ENCODE measurements at places on chromosomes 6 and 20.

DNA sequence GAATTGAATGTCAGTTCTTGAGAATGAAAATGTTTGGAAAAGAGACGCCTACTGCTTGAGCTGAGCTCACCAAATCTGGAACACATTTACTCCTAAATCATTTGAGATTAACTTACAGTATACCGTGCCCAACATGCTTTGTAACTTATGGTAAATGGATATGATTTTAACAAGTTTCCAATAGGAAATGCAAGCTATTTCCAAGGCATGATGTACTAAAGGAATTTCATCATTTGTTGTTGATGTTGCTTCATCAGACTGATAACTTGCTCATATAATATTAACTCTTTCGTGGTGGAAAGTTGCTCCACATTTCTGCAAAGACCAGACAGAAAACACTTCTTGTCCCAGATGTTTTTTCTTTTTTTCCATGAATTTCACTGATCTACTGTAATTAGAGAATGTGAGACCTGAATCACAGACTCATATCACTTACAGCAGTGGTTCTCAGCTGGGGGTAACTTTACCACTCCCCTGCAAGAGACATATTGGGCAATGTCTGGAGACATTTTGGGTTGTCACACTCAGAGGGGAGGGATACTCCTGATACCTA, 116.6 kb upstream of the TRAF3IP2 start:
- no peak for DNase-seq

GRCh38 chr20:24950836-24951525, 1.9 kb downstream of the CST7 start:
- DNase-seq: no peak

DNA sequence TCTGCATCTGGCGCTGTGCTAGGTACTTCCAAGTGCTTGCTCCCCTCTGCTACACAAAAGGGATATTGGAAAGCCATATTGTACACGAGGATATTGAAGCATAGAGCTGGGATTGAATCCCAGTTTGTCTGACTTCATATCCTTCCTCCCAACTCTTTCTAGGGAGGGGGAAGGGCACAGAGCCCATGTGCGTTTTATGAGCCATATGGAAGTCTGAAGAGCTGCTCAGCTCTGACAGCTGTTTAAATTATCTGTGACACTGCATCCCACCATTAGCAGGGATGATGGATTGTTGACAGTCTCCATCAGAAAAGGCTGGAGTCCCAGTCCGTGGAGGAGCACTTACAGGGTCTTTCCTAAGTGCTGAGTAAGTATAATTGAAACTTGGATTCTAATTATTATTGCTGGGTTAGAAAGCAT, 18.4 kb downstream of the TIAM2 start:
- no peak for DNase-seq

DNA sequence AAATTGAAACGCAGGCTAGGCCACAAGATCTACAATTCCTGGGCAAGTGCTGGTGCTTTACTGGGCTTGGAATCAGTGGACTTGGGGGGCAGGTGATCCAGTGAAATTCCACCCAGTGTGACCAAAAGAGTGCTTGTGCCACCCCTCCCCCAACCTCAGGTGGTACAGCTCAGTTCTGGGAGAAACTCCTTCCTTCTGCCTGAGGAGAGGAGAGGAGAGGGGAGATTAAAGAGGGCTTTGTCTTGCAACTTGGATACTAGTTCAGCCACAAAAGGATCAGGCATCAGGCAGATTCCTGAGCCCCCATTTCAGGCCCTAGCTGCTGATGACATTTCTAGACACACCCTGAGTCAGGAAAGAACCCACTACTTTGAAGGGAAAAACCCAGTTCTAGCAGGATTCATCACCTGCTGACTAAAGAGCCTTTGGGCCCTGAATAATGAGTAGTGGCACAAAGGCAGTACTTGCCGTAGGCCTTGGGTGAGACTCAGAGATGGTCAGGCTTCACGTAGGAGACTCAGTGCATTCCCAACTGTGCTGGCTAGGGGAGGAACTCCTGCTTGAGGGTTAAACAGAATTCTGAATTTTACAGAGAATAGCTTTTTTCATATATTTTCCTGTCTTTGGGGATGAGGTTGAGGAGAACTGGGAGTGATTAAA, 446.7 kb downstream of the BMP2 start:
- no peak for DNase-seq

GRCh38 chr6:52423971-52424381, 3.8 kb downstream of the EFHC1 start:
- no peak for DNase-seq

DNA sequence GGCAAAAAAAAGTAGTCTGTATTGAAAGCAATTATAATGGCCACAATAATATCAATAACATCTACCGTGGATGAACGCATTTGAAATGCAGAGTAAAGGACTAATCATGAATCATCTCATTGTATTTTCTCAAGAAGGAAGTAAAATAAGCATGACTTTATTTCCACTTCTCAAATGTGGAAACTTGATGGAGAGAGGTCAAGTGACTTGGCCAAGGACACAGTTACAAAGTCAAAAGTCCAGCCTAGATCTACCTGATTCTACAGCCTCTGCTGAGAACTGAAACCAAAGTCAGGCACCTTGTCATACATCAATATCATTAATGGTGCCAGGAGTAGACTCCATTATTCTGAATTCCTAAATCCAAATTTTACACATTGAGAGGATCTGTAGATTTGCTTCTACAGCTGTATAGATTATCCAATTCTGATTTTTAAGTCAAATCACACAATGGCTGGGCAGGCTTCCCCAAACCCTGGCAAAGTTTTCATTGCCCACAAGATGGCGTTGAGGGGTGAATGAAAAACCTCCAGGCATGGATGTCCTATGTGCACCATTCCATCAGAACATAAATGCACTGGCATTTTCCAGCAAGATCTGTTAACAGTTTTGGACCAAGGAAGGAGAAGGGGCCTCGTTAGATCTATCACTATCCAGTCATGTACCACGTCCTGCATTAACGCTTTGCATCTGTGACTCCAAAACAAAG, 423.1 kb downstream of the MAFB start:
- DNase-seq: no peak

GRCh38 chr20:44211177-44212039, 837 bp upstream of the OSER1 start:
- DNase-seq: no peak

DNA sequence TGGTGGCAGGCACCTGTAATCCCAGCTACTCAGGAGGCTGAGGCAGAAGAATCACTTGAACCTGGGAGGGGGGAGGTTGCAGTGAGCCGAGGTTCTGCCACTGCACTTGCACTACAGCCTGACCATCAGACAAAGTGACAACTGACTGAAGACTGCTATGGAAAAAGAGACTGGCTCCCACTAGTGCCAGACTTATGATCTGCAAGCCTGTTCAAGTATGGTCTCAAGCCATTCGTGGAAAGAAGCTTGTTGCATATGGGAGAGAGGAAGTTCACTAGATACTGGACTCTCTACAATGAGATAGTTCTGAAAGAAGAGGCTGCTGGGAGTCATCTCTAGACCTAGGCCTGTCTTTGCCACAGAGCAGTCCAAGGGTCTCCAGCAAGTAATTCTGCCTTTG, 26.7 kb downstream of the MDN1 start:
- no peak for DNase-seq

DNA sequence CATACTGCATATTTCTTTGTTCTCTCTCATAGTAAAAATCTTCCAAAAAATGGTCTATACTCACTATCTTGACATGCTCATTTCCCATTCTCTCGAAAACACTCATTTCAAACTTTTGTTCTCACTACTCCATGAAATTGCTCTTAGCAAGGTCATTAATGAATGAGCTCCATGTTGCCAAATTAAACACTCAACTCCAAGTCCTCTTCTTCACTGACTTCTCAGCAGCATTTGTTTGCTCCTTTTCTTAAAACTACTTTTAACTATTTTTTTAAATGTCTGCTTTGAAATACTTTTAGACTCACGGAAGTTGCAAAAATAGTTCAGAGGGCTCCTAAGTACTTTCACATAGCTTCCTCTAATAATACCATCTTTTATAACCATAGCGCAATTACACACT, 274.0 kb upstream of the PREP start:
- no peak for DNase-seq

DNA sequence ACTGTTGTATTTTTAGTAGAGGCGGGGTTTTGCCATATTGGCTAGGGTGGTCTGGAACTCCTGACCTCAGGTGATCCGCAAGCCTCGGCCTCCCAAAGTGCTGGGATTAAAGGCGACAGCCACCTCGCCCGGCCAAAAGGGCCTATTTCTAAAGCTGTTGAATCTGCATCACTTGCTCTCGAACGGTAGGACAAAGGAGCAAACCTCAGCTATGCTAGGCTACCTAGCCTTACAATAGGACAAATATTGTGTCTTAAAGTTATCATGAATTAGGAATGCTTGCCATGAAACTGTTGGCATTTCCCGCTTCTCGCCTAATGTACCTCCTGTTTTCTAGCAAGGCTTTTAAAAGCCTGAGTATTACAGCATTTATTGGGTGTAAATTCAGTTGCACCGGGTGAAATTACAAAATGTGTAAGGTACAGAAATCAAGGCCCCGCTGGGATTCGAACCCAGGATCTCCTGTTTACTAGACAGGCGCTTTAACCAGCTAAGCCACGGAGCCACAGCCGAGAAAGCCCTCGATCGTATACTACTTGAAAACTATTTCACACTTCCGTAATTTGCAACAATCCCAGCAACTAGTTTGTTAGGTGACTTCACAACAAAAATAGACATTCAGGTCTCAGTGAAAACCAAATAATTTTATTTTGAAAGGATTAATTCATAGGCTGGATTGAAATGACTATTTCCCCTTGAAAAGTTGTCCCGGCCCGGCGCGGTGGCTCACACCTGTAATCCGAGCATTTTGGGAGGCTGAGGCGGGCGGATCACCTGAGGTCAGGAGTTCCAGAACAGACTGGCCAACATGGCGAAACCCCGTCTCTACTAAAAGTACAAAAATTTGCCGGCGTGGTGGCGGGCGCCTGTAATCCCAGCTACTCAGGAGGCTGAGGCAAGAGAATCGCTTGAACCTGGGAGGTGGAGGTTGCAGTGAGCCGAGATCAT, 211.6 kb upstream of the ZNF184 start:
- DNase-seq: peak; percentile 42

- no peak for DNase-seq
Observed at GRCh38 chr20:20199361-20200160, 147.2 kb downstream of the CFAP61 start.

DNA sequence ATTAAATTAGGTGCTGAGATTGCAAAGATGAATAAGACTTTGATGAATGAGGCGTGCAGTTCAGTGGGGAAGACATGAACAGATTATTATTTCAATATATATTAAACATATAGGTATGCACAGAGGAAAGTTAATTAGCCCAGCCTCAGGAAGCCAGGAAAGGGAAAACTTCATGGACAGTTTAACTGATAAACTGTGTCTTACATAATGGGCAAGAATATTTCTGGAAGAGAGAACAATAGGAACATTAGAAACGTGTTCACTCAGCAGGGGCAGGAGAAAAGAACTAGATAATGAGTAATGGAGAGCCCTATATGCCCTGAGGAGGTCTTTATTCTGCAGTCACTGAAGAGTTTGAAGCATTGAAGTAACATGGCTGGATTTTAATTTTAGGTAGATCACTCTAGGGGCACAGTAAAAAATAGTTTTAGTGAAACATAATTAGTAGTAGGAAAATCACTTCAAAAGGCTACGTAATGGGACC, 23.6 kb downstream of the CEP57L1 start:
- DNase-seq: no peak

DNA sequence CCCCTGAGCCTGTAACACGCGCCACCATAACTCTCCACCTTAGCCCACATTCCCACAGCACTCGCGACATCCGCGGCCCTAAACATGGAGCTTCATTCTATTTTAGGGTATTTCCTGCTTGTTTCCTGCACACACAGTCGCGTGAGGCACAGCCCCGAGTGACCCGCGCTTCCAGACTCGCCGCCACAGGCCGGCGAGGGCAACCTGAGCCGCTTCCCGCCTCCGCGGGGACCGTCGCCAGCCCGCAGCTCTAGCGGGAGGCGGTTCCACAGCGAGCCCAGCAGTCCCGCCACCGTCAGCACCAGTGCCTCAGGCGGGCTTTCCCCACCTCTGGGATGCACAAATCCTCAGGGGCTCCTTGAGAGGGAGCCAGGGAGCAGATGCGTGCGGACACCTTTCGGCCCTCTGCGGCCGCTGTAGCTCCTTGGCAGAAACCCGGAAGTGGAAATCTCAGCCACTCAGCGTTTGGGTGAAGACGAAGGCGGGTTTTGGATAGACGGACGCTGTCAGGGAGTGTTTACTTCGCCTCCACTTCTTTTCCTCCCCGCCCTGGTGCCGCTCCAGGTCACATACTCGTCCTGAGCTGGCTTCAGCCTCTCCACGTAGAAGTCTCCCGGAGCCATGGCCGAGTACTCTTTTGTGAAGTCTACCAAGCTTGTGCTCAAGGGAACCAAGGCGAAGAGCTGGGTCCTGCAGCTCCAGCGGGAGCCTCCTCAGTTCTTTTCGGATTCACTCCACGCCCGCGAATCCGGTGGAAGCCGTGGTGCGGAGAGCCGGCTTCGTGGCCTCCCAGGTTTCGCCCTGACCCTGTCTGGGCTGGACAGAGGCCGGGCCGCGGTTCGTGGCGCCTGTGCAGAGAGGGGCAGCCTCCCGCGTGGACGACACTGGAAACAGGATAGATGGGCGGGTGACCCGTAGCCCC, 2177.4 kb upstream of the DEFB115 start:
- no peak for DNase-seq

- no peak for DNase-seq
Observed at GRCh38 chr20:19903168-19903811, 113.9 kb upstream of the NAA20 start.

DNA sequence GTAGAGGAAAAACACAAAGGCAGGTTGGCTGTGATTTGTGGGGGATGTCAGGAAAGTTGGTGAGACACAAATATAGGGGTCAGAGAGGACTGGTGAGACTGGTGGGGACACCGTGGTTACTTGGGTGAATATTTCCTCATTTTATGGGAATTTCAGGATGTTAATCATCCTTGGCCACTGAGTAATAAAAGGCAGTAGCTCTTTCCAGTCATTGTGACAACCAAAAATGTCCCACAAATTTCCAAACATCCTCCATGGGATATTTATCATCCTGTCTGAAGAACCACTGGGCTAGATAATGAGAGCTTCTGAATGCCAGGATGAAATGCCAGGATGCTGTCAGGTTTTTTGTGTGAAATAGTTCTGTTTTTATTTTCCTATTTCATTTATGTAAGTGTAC, 374.1 kb downstream of the CD109 start:
- DNase-seq: no peak

DNA sequence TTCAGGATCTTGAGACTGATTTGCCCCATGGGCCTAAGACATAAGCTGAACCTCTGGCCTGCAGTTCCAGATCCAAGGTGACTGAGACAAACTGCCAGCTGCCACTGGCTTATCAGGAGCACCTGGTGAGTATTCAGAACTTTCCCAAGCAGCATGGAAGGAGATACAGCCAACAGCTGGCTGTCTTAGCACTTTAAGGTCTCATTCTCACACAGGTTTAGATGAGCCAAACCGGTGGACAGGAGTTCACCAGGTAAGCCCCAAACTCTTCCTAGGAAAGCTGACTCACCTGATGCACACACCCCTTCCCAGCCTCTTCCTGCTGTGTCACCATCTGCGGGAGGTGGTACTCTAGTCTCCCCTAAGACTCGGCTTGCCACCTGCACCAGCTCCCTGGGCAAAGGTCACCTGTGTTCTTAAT, at the start of gene BANF2:
Gene BANF2 (plus strand): TSS at position 36 of the 421 bp plus-strand sequence. CDS start 25,060 bp downstream, outside the sequence.
- no peak for DNase-seq

GRCh38 chr6:125511809-125512396, 210.1 kb upstream of the HDDC2 start:
- no peak for DNase-seq
